ENCODE measurements at places on chromosomes 2 and 18.

- DNase-seq = no peak
Observed at GRCh38 chr2:100285691-100286090, 36.6 kb downstream of the LONRF2 start.

- no peak for DNase-seq
Observed at GRCh38 chr2:46400016-46400415, 79.3 kb upstream of the TMEM247 start.

DNA sequence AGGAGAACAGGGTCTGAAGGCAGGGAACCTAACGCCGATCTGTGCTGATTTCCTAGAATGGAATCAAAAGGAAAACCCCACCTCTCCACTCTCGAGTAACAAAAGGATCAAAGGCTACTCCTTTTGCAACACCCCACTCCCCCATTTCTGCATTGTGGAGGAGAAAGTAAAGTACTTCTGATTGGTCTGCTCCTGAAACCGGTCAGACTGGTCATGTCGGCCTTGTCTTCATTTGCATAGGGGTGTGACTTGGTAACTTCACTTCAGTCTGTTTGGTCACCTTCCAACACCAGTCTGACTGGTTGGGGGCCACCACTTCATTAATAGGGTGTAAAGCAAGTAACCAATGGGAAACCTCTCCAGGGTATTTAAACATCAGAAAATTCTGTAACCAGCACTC, 771.9 kb downstream of the ERBB4 start:
- DNase-seq = no peak

DNA sequence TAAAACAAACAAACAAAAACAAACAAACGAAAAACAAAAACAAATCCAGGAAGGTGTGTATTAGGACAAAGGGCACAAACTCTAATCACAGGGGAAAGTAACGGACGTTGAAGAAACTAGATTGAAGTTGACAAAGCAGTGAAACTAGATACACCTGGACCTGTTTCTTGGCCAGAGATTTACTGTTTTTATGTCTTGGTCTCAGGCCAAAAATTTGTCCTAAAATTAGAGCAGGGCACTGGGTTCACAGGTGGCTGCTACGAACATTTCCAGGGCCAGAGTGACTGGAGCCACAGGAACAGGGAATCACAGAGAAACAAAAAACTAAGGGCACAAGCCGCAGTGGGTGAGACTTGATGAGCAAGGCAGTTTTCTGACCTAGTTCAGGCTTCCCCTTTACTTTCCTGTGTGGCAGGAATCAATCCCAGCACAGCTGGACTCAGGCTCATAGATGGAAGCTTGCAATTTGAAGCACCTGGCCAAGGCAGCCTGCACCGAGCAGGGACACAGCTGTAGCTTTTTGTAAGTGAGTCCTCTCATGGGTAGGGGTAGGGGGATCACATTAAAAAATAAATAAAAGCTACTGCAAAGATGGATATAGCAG, 329.4 kb downstream of the DLGAP1 start:
- DNase-seq = no peak

DNA sequence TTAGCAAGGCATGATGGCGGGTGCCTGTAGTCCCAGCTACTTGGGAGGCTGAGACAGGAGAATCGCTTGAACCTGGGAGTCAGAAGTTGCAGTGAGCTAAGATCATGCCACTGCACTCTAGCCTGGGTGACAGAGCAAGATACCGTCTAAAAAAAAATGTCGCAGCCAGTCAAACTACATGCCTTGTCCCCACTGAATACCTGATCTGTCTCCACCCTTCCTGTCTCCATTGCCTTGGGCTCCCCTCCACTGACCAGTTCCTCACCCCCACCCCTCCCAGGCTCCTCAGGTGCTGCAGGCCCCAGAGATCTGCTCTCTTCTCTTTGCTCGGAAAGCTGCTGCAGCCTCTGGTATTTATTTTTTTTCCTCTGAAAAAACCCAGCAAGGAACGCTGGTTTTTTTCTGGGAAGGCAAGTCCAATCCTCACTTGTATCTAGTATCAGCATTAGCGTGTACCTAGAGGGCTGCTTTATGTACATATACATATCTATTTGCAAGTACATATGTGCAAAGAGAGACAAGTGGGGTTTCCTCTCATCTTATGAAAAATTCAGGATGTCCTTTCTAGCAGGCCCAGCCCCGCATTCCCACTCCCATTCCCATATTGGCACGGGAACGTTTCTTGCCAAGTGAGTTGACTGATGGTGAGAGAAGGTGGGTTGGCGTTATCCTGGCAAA, 4.4 kb downstream of the PSD4 start:
- no peak for DNase-seq

DNA sequence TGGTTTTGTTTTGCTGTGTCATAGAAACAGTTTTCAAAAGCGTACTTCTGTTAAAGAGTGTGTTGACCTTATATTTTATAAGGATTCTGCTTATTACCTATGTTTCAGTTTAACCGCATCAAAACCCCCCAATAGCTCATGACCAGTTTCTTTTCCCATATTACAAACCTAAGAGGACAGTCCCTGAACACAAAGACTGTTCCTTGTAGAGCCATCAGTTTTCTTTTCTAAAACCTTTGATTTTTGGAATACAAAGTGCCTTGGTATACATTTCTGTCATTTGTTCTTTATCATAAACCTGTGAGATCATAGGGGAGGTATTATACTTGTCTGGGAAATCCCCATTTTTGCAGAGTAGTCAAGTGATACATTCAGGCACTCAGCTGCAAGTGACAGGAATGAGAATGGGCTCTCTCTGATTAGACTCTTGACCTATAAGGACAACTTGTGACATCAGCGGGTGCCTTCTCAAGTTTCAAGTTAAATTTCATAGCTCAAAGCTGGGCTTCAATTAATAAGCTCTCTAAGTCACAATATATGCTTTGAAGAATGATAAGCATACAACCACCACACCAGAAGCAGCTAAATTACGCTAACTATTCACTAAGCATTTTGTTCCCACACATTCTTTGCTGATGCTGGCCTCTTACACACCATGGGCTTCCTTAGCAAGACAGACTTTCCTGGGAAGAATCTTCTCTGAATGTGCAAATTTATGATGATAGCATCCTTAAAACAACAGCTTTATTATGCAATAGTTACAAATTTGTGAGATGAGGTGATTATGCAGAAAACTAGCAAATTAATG, 97.5 kb upstream of the CD302 start:
- no peak for DNase-seq

- no peak for DNase-seq
Observed at GRCh38 chr2:28538652-28539051, 42.8 kb downstream of the PLB1 start.
